ENCODE measurements at places on chromosomes 16 and 17. TPM values are rescaled to one million over a fixed set of nuclear protein-coding genes. Genes with fewer than 3 reads are reported as not detected.
A peak's percentile ranks its signal among the peaks of the same experiment; 100 is the strongest.

GRCh38 chr16:87363771-87364455 is 19.7 kb downstream of the FBXO31 start:
- no peak for DNase-seq
- no peaks in the 10 kb centered on the region for H3K27me3 ChIP-seq
- no peak overlapping the region for H3K4me3 ChIP-seq
- H3K27ac ChIP-seq, result peak overlapping the region; percentile 77
- H3K36me3 ChIP-seq, result peaks cover 11% of the 10 kb centered on the region

GRCh38 chr17:79691931-79692330 is 38.8 kb upstream of the ENPP7 start:
- no peak for DNase-seq
- no peaks in the 10 kb centered on the region for H3K36me3 ChIP-seq
- peaks cover 3% of the 10 kb centered on the region for H3K27me3 ChIP-seq
- H3K4me3 ChIP-seq, result no peak overlapping the region
- no peaks in the 10 kb centered on the region for H3K4me1 ChIP-seq

DNA sequence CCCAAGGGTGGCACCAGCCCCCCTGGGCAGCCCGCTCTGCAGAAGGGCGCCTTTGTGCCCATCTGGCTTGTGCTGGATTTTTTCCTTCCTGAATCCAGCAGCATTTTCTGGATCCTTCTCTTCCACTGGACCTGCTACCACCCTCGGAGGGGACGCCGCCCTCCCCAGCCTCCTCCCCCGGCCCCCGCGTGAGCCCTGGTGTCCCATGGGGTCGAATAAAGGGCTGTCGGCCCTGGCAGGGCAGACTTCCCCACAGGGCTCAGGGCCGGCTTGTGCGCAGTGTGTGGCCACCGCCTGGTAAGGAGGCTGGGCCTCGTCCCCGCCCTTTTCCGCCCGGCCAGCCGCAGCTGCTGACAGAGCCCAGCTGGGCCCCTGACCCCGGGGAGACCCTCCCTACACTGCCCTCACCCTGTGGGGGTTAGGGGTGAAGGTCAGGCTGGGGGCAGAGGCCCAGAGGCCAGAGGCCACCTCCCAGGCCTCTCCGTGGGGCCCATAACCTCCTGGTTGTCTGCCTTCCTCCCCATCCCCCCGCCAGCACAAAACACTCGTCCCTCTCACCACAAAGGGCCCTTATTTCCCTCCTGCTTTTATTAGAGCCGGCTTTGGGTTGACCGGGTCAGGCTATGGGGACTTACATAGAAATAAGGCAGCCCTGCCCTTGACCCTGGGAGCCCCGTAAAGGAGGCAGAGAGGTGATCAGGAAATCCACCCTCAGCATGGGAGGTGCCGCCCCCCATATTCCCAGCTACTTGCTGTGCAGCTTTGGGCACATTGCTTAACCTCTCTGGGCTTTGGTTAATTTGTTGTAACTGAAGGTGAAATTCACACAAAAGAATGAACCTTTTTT is 179.3 kb upstream of the CIBAR2 start:
- H3K27me3 ChIP-seq, result peaks cover under 1% of the 10 kb centered on the region
- H3K4me1 ChIP-seq, result no peaks in the 10 kb centered on the region
- H3K36me3 ChIP-seq, result no peaks in the 10 kb centered on the region

- peaks cover 12% of the 10 kb centered on the region for H3K4me1 ChIP-seq
- peak overlapping the region; percentile 16 for H3K27ac ChIP-seq
- DNase-seq, result no peak
- H3K36me3 ChIP-seq, result no peaks in the 10 kb centered on the region
- H3K27me3 ChIP-seq, result peaks cover 13% of the 10 kb centered on the region
- no peak overlapping the region for H3K4me3 ChIP-seq
Observed at GRCh38 chr16:81424771-81425170, 19.8 kb upstream of the CMIP start.

- H3K4me1 ChIP-seq, result no peaks in the 10 kb centered on the region
- no peak for DNase-seq
- no peaks in the 10 kb centered on the region for H3K36me3 ChIP-seq
- H3K4me3 ChIP-seq, result no peak overlapping the region
- H3K27me3 ChIP-seq, result no peaks in the 10 kb centered on the region
Observed at GRCh38 chr17:66915204-66915611, 49.3 kb upstream of the CACNG4 start.

GRCh38 chr16:55264949-55265348 is 59.1 kb upstream of the IRX6 start:
- H3K4me1 ChIP-seq, result no peaks in the 10 kb centered on the region
- DNase-seq, result no peak
- H3K27me3 ChIP-seq, result no peaks in the 10 kb centered on the region
- no peak overlapping the region for H3K4me3 ChIP-seq
- H3K27ac ChIP-seq, result no peak overlapping the region

CA4 gene
- total RNA-seq, result not detected

GRCh38 chr16:56758930-56759329 is 29.0 kb downstream of the NUP93 start:
- DNase-seq, result no peak
- no peaks in the 10 kb centered on the region for H3K27me3 ChIP-seq
- H3K27ac ChIP-seq, result no peak overlapping the region
- no peak overlapping the region for H3K4me3 ChIP-seq
- peaks cover 6% of the 10 kb centered on the region for H3K4me1 ChIP-seq

RPGRIP1L gene
- 6.1 TPM for total RNA-seq
